ENCODE measurements at places on chromosomes 7 and 10.

DNA sequence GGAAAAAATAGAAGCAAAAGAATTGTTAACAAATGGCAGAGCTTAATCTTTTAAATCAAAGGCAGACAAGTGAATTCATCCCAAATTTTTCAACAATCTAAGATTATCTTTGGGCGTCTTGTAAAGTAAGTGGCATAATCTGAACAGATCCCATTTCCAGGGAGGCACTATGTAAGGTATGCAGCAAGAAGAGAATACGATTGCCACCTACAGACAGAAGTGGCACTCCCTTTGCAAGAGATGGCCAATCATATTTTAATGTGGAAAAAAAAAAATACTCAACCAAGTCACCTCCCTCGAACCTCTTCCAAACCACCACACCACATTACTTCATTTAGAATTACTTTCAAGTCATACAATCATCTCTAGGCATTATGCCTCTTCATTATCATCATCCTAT, 4.0 kb downstream of the GFRA1 start:
- no peak for DNase-seq

GRCh38 chr10:10431422-10432066, 586.1 kb upstream of the CELF2 start:
- DNase-seq, result no peak

GRCh38 chr10:35384265-35384868, 48.1 kb downstream of the CCNY start:
- DNase-seq, result no peak

DNA sequence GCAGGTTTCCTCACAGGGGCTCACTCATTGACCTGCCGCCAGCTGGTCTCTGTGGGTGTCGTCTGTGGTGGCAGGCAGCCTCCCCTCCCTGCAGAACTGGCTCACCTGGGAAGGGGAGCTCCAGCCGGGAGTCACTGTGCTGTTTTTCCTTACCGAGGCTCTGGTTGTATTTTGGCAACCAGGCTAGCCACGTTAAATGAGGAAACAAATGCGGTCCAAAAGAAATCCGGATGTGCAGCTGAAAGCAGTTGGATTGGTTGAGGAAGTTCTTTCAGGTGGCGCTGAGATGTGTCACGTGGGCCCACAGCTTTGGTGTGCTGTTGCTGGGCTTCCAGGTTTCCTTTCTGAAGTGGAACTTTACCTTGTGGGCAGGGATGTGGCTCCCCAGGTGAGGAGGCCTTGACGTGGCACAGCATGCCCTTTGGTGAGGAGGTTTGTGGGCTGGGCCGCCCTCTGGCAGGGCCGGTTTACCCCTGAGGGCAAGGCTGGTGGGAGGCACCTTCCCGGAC, 14.2 kb downstream of the MTURN start:
- no peak for DNase-seq

DNA sequence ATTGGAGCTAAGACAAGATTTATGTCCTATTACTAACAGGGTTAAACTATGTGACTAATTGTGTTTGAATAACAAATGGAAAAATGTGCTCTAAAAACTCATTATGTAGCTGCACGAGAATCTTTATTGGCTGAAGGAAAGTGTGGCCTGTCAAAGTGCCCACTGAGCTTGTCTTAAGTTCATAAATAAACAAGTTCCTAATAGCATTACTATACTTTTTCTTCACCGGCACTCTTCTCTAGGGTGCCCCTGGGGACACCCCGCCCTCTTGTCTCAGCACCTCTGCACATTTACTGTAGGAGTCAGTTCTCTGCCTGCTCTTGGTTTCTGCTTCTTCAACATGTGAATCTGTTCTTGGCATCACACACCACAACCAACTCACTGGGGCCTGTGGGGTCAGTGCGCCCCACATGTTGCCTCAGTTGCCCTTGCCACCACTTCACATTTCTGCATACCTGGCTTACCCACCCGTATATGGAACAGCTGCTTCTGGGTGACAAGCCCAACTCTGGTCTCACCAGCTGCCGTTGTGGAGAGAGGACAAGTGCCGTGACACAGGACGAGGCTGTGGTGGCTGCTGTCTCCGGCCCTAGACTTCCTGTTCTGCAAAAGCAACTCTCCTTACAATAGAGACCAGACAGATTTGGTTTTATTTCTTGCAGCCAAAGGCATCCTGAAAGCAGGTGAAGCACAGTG, 96.3 kb upstream of the DDC start:
- DNase-seq, result no peak

GRCh38 chr7:54090652-54091213, 451.4 kb upstream of the VSTM2A start:
- DNase-seq, result no peak

DNA sequence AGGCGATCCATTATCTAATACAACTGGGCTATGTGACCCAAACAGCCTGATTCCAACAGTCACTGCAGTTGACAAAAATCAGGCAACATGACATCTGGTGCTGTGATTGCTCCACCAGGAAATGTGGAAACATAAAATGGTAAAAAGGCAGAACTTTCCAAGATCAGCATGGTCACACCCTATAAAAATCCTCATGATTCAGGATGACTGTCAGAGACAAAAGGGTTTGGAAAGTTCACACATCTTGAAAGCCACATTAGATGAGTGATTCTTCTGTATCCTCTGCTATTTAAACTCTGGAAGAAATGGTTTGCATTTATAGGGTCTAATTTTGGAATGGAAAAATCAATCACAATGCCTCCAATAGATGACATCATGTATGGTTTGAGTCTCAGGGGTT, 662.6 kb upstream of the IGFBP3 start:
- no peak for DNase-seq

- DNase-seq, result no peak
Measured at GRCh38 chr10:131724891-131725580, 175.8 kb upstream of the PPP2R2D start.

All from fibroblast of the conjunctiva (primary cell).